ENCODE measurements at places on chromosomes 7 and 10. TPM values are rescaled to one million over a fixed set of nuclear protein-coding genes. Genes with fewer than 3 reads are reported as not detected.

The PAX4 gene
- total RNA-seq, result not detected

The ANKRD61 gene
- under 0.01 TPM for total RNA-seq

The PIK3AP1 gene
- total RNA-seq, result 0.85 TPM

The CDHR3 gene
- 2.5 TPM for total RNA-seq

The MRLN gene
- not detected for total RNA-seq

The TUBB8 gene
- not detected for total RNA-seq

The PON1 gene
- total RNA-seq, result not detected

The ANXA11 gene
- 55.6 TPM for total RNA-seq

The NEURL1 gene
- under 0.01 TPM for total RNA-seq

The FAM25C gene
- total RNA-seq, result not detected

The CNPY1 gene
- not detected for total RNA-seq

The HOGA1 gene
- 0.56 TPM for total RNA-seq

The OR2F1 gene
- not detected for total RNA-seq

The FAM170B gene
- total RNA-seq, result 0.28 TPM

The PKD2L1 gene
- total RNA-seq, result not detected

The ATP6V0A4 gene
- total RNA-seq, result 0.28 TPM

The CXCL12 gene
- 75.3 TPM for total RNA-seq

The NUTM2E gene
- total RNA-seq, result under 0.01 TPM

The MASTL gene
- 10.4 TPM for total RNA-seq

The NCAPG2 gene
- 35.9 TPM for total RNA-seq

The TCF7L2 gene
- 1.2 TPM for total RNA-seq

The ETV1 gene
- total RNA-seq, result 14.1 TPM

The EIF4EBP2 gene
- total RNA-seq, result 24.7 TPM

The PAPOLB gene
- 0.19 TPM for total RNA-seq

The FGL2 gene
- total RNA-seq, result 3.1 TPM

The TMEM229A gene
- not detected for total RNA-seq

The HERPUD2 gene
- 17.4 TPM for total RNA-seq

The AEBP1 gene
- 34.1 TPM for total RNA-seq

The EPHA1 gene
- total RNA-seq, result 0.58 TPM

The KEL gene
- not detected for total RNA-seq

The FAM25G gene
- not detected for total RNA-seq
